ENCODE measurements at places on chromosomes 7 and 10. TPM values are rescaled to one million over a fixed set of nuclear protein-coding genes. Genes with fewer than 3 reads are reported as not detected.

Gene FGL2
- not detected for total RNA-seq

Gene DRGX
- total RNA-seq, result not detected

Gene PRR15
- 0.51 TPM for total RNA-seq

Gene EPDR1
- 3.9 TPM for total RNA-seq

Gene AKR1D1
- total RNA-seq, result not detected

Gene MMP21
- not detected for total RNA-seq

Gene RBP3
- total RNA-seq, result not detected

Gene XRCC2
- total RNA-seq, result 4.3 TPM

Gene ASAH2B
- 7.0 TPM for total RNA-seq

Gene CCNY
- total RNA-seq, result 27.2 TPM

Gene STEAP1
- total RNA-seq, result 20.3 TPM

Gene CABCOCO1
- not detected for total RNA-seq

Gene NUDT13
- 0.14 TPM for total RNA-seq

Gene MAPK8
- total RNA-seq, result 19.9 TPM

Gene OR6V1
- total RNA-seq, result not detected

Gene ACTA2
- 19.7 TPM for total RNA-seq

Gene SPDYE11
- not detected for total RNA-seq

Gene NPC1L1
- total RNA-seq, result not detected

Gene CNNM1
- not detected for total RNA-seq

Data from airway epithelial cell (primary cell).